ENCODE measurements at places on chromosomes 5 and 9.

DNA sequence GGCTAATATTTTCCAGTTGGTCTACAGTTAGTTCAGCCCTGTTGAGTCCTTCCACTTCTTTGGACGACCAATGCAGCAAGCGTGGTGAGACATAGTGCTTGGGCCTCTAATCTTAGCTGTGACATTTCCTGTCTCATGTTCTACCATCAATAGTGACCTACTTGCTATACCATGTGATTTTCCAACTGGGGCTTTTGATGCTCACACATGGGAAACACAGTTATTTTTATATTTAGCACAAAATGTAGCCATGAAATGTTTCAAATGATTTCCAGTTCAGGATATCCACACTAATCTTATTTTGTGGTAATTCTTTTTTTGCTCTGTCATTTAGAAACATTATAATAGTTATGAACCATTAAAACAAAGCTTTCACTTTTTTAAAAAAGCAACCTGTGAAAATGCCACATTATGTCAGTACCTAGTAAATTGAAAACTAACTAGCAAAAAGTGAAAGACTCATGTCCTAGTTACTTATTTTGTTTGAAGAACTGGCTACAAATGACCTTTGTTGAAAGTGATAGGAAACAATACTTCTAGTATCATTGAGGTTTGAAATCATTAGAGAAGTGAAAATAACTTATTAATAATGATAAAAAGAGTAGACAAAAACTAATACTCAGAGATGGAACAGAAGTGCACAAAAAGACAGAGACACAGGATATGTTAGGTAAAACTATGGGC is 18.3 kb downstream of the MARCHF3 start:
- no peak for DNase-seq

- DNase-seq, result no peak
These were observed 18.7 kb upstream of the OR13D1 start for GRCh38 chr9:104675611-104676010.

- DNase-seq, result no peak
These were observed 116.2 kb downstream of the ROR2 start for GRCh38 chr9:91833878-91834255.

- DNase-seq, result no peak
These were observed 35.6 kb downstream of the PTTG1 start for GRCh38 chr5:160457252-160457651.

DNA sequence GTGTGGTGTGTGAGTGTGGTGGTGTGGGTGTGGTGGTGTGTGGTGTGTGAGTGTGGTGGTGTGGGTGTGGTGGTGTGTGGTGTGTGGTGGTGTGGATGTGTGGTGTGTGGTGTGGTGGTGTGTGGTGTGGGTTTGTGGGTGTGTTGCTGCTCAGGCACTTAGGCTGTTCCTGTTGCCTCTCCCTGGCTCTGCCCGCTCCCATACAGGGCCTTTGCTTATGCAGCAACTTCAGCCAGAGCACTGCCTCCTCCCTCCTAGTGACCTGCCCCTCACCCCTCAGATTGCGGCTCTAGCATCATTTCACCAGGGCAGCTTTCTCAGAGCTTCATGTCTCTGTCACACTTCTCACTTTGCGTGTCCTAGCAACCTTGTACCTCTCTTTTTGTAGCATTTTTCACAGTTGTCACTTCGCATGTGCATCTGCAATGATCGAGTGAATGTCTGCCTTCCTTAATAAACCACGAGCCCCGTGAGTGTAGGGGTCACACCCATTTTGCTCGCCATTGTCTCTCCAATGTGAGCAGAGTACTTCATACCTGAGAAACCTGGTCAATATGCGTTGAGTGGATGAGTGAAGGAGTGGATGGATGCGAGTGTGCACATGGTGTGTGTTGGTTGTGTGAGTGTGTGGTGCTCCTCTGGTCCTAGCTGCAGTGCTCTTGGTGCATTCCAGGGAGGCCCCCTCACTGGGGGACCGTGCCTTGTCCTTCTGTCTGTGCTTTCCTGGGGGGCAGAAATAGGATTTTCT is 167.9 kb upstream of the PANK3 start:
- no peak for DNase-seq

DNA sequence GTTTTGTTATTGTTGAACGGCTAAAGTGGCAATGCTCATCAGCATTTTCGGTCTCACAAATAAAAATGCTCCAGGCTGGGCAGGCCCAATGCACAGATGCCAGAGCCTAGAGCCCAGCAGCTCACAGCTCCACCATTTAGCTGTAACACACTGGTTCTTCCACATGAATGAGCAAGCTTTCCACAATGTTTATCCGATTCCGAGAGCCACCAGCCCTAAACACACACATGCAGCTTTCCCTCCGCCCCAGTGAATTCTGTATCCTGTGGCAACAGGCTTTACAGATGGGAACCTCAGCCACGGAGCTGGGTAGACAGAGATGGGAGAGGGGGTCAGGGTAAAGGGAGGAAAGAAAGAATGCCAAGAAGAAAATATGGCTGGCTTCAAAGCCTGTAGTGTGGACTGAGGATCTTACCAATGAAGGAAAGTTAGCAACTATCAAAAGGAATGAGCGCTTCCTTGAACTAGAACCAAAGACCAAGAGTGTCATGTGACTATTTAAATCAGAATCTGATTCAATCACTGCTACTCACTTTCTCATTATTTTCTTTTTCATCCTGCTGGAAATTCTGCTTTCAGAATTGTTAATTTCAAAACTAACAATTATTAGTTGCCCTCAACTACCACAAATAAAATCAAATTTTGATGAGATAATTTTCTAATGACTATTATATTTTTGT is 77.1 kb downstream of the MRPS27 start:
- no peak for DNase-seq

Data from CD4-positive, alpha-beta T cell treated with Interferon gamma for 1 hour (primary cell).